ENCODE measurements at places on chromosomes 5 and 9. TPM values are rescaled to one million over a fixed set of nuclear protein-coding genes. Genes with fewer than 3 reads are reported as not detected.

Gene HMCN2
- total RNA-seq: under 0.01 TPM

Gene FGD3
- not detected for total RNA-seq

DNA sequence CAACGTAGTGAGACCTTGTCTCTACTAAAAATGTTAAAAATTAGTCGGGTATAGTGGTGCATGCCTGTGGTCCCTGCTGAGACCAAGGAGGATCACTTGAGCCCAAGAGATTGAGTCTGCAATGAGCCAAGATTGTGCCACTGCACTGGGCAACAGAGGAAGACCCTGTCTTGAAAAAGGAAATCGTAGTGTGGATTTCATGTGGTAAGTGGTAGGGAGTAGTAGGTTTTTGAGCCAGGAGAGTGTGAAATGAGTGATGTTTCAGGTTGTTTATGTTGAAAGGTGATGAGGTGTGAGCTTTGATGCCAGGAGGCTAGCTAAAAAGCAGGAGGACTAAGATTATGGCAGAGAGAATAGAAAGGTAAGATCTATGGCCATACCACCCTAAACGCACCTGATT is 5.9 kb downstream of the MATR3 start:
- no peaks in the 10 kb centered on the region for H3K27me3 ChIP-seq
- H3K4me1 ChIP-seq: peaks cover 23% of the 10 kb centered on the region
- H3K36me3 ChIP-seq: no peaks in the 10 kb centered on the region

GRCh38 chr9:128080206-128080605 is 12.2 kb downstream of the SLC25A25 start:
- no peak for DNase-seq
- H3K27me3 ChIP-seq: no peaks in the 10 kb centered on the region
- no peaks in the 10 kb centered on the region for H3K36me3 ChIP-seq
- peak overlapping the region; percentile 82 for H3K27ac ChIP-seq

GRCh38 chr5:160506006-160507004 is 84.7 kb downstream of the PTTG1 start:
- no peak for DNase-seq
- peaks cover 20% of the 10 kb centered on the region for H3K4me1 ChIP-seq
- H3K27ac ChIP-seq: peak overlapping the region; percentile 47
- no peaks in the 10 kb centered on the region for H3K27me3 ChIP-seq
- no peak overlapping the region for H3K4me3 ChIP-seq

- peaks cover 92% of the 10 kb centered on the region for H3K36me3 ChIP-seq
- H3K4me1 ChIP-seq: no peaks in the 10 kb centered on the region
- peak; percentile 99 for DNase-seq
These were observed 62.6 kb downstream of the NEK6 start for GRCh38 chr9:124320062-124320973.

- DNase-seq: peak; percentile 43
- no peaks in the 10 kb centered on the region for H3K4me1 ChIP-seq
- H3K36me3 ChIP-seq: no peaks in the 10 kb centered on the region
- no peak overlapping the region for H3K27ac ChIP-seq
- H3K27me3 ChIP-seq: no peaks in the 10 kb centered on the region
These were observed 6.9 kb downstream of the OBP2B start for GRCh38 chr9:133202145-133202513.

DNA sequence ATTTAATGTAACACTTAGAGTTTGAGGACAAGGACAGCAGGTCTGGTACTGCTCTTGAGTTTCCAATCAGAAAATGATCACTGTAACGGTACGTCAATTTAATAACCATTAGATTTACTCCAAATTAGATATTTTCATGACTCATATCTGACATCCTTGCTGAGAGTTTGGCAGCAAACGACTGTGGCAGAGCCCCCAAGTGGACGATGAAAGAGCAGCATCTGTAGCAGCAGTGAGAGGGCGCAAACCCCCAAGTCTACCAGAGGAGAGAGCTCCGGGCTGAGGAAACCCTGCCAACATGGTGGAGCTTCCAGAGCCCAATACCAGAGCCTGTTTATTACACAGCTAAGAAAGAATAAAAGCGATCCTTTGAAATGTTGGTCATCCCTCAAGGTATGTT is 73.2 kb upstream of the EPB41L4A start:
- H3K4me3 ChIP-seq: no peak overlapping the region
- no peaks in the 10 kb centered on the region for H3K27me3 ChIP-seq
- H3K36me3 ChIP-seq: no peaks in the 10 kb centered on the region
- H3K27ac ChIP-seq: no peak overlapping the region
- H3K4me1 ChIP-seq: no peaks in the 10 kb centered on the region
- peak; percentile 53 for DNase-seq
